ENCODE measurements at places on chromosomes 11 and 22.

DNA sequence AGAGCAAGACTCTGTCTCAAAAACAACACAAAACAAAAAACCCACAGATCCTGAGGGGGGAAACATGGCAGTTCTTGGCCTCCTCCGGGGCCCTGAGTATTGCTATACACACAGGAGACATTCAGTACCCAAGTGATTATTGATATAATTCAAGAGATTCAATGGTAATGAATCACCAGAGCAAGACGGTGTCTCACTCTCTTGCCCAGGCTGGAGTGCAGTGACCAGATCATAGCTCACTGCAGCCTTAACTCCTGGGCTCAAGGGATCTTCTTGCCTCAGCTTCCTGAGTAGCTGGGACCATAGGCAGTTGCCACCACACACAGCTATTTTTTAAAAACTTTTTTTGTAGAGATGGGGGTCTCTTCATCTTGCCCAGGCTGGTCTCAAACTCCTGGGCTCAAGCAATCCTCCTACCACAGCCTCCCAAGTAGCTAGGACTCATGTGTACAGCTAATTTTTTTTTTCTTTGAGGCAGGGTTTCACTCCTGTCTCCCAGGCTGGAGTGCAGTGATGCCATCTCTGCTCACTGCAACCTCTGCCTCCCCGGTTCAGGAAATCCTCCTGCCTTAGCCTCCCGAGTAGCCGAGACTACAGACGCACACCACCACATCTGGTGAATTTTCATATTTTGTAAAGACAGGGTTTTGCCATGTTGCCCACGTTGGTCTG lies 21.8 kb upstream of the PIK3C2A start:
- no peaks in the 10 kb centered on the region for H3K4me1 ChIP-seq
- no peak for DNase-seq

DNA sequence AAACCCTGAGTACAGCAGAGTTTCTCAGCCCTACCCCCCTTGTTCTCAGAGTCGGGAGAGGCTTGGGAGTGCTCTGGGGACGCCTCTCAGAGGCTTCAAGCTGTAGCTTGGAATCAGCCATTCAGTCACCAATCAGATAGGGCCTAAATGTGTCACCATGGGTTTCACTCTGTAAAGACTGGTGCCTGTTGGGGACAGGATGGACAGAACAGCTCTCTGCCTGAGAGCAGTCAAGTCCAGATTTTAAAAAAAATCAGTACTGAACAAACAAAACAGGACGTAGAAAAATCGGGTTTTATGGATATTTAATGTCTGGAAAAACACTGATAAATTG lies 1.3 kb downstream of the FADD start:
- H3K27me3 ChIP-seq: no peaks in the 10 kb centered on the region
- no peaks in the 10 kb centered on the region for H3K36me3 ChIP-seq
- no peak overlapping the region for H3K27ac ChIP-seq
- no peak for DNase-seq
- peaks cover 7% of the 10 kb centered on the region for H3K4me1 ChIP-seq

- no peak overlapping the region for H3K27ac ChIP-seq
- DNase-seq: no peak
- H3K4me3 ChIP-seq: no peak overlapping the region
- no peaks in the 10 kb centered on the region for H3K36me3 ChIP-seq
- H3K4me1 ChIP-seq: peaks cover 21% of the 10 kb centered on the region
Measured at GRCh38 chr11:12461516-12461915, 84.1 kb downstream of the PARVA start.

DNA sequence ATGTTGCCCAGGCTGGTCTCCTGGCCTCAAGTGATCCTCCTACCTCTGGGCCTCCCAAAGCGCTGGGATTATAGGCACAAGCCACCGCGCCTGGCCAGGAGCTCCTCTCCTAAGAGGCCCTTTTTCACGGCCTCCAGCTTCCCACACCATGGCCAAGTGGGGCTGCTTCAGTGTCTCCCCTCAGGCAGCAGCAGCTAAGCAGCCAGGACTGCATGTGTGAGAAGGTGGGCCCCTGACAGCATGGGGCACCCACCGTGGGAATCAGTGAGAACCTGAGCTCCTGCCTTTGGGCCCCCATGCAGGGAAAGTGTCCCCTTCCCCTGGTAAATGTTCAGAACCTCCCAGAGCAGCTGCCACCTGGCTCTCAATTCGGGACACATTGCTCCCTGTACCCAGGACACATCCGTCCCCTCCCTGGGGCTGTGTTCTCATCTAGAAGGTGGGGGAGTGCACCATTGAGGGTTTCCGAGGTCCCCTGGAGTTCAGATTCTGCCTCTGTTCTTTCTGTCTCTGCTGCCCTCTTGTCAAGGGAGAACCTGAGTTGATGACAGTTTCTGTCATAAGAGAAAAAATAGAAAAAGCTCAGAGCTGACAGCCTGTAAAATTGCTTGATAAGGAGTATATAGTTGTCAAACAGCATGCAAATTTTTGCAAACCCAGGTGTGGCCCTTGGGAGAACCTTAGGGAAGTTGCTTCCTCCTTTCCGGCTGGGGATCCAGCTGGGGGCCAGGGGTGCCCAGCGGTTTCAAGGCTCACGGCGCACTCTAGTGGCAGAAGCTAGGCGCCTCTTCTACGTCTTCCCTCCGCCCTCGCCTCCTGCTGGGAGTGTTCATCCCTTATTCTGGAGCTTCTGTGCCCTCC lies 29.7 kb downstream of the FAM83F start:
- no peak overlapping the region for H3K27ac ChIP-seq
- H3K27me3 ChIP-seq: no peaks in the 10 kb centered on the region
- peaks cover 4% of the 10 kb centered on the region for H3K4me1 ChIP-seq
- H3K4me3 ChIP-seq: no peak overlapping the region
- no peaks in the 10 kb centered on the region for H3K36me3 ChIP-seq

GRCh38 chr11:83282084-83282716 lies 4.0 kb downstream of the CCDC90B start:
- no peak for DNase-seq
- H3K36me3 ChIP-seq: peaks cover 16% of the 10 kb centered on the region

GRCh38 chr11:77200351-77201268 lies 72.6 kb downstream of the MYO7A start:
- no peak for DNase-seq
- no peak overlapping the region for H3K27ac ChIP-seq
- H3K27me3 ChIP-seq: no peaks in the 10 kb centered on the region
- no peaks in the 10 kb centered on the region for H3K4me1 ChIP-seq
- no peaks in the 10 kb centered on the region for H3K36me3 ChIP-seq

DNA sequence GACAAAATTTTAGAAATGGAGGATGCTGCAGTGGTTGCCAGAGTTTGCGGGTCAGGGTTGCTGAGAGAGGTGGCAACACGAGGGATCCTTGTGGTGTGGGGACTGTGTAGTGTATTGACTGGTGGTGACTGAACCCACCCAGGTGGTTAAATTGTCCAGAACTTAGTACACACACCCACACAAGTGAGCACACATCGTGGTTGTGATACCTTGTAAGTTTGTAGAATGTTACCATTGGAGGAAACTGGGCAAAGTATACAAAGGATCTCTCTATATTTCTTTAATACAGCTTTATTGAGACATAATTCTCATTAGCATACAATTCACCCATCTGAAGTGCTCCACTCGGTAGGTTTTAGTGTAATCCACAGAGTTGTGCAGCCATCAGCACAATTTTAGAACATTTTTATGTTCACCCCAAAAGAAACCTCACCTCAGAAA lies 56.1 kb downstream of the MED15 start:
- no peak overlapping the region for H3K27ac ChIP-seq
- H3K4me3 ChIP-seq: no peak overlapping the region
- H3K27me3 ChIP-seq: no peaks in the 10 kb centered on the region
- peaks cover 9% of the 10 kb centered on the region for H3K36me3 ChIP-seq
- H3K4me1 ChIP-seq: no peaks in the 10 kb centered on the region
- DNase-seq: no peak

DNA sequence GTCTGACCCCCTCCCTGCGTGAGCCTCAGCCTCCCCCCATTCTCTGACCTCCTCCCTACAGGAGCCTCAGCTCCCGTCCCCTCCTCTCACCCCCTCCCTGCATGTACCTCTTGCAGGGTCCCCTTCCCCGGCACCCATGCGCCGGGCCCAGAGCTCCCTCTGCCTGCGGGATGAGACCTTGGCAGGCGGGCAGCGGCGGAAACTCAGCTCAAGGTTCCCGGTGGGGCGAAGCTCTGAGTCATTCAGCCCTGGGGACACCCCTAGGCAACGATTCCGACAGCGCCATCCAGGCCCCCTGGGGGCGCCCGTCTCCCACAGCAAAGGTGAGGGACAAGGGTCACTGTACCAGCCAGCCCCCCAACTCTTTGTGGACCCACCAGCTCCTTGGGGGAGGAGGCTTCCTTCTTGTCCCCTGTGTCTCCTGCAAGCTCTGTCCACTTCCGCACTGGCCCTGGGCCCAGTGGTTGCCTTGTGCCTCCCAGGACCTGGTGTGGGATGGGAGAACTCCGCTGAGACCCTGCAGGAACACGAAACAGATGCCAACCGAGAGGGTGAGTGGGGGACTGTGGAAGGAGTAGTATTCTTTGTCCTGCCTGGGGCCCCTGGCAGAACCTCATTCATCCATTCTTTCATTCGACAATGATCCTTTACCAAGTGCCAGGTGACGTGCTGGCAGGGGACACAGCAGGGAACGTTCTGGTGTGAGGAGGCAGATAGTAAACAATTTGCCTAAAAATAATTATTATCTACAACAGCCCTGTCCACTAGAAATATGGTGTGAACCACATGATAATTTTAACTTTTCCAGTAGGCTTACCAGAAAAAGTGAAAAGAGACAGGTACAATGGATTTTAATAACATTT lies 3.7 kb upstream of the RPS6KA4 start:
- peaks cover 21% of the 10 kb centered on the region for H3K4me1 ChIP-seq
- H3K27ac ChIP-seq: no peak overlapping the region
- DNase-seq: peak; percentile 83
- no peaks in the 10 kb centered on the region for H3K36me3 ChIP-seq
- no peak overlapping the region for H3K4me3 ChIP-seq
- H3K27me3 ChIP-seq: no peaks in the 10 kb centered on the region

Measured in neural progenitor cell (in vitro differentiated cells).